ENCODE measurements at places on chromosomes 2 and 18.

DNA sequence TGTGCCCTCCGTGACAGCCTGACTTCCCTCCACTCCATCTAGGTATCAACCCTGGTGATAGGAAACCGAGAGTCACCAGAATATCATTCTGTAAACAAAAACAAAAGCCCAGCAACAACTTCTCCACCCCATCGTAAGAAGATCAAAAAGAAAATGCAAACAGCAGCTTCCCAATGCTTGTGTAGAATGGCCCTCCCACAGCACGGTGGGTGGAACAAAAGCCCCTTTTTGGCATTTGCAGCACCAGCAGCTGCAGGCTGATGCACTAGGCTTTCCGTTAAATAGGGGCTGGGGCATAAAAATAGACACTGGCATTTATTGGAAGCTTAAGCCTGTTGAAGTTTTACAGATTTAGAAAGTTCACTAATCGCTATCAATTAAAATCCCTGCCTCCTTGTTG lies 513.0 kb downstream of the GALR1 start:
- no peak for DNase-seq

GRCh38 chr2:65345631-65346030 lies 86.8 kb downstream of the SPRED2 start:
- DNase-seq, result no peak

- DNase-seq, result no peak
Measured at GRCh38 chr18:75923169-75923568, 495.7 kb upstream of the SMIM21 start.

DNA sequence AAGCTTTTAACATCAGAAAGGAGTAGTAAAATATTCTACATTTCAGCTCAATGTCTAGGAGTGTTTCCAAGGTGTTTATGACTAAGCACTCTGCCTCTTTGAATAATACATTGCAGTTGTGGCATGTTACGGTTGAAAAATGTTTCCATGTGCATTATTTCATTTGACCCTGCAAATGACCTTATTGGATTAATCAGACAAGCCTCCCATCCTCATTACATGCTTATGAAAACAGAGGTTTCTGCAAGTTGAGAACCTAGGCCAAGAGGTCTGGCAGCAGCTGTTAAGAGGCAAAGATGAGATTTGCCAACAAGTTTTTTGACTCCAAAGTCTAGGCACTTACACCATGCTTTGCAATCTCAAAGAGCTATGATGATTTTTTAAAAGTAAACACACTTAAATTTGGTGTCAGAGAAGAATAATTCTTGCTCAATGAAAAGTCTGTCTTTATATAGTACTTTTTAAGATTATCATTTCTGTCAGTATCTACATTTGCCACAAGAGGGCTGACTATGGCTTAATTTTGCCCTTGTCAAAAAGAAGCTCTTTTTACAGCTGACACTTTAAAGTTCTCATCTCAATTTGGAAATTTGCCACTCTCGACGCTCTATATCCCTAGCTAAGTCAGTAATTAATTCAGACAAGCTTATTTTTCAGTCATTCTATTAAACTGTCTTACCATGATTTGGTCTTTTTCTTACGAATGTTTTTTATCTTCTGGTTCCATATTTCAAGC lies 260.6 kb downstream of the PAX3 start:
- DNase-seq, result no peak

- DNase-seq, result no peak
Measured at GRCh38 chr2:210928714-210929113, 372.3 kb downstream of the CPS1 start.

- no peak for DNase-seq
Measured at GRCh38 chr2:56450047-56450446, 266.3 kb downstream of the CCDC85A start.

GRCh38 chr2:42562474-42563144 lies 5.8 kb upstream of the MTA3 start:
- no peak for DNase-seq
